Putamen (tissue), 1 donor: ENCODE measurements at places on chromosomes 2 and 18.

GRCh38 chr2:118687698-118688097 lies 159.8 kb downstream of the EN1 start:
- no peak for DNase-seq

GRCh38 chr2:225998653-225999052 lies 599.1 kb downstream of the NYAP2 start:
- no peak for DNase-seq

- no peak for DNase-seq
Observed at GRCh38 chr2:140988597-140988996, 1142.2 kb downstream of the LRP1B start.

DNA sequence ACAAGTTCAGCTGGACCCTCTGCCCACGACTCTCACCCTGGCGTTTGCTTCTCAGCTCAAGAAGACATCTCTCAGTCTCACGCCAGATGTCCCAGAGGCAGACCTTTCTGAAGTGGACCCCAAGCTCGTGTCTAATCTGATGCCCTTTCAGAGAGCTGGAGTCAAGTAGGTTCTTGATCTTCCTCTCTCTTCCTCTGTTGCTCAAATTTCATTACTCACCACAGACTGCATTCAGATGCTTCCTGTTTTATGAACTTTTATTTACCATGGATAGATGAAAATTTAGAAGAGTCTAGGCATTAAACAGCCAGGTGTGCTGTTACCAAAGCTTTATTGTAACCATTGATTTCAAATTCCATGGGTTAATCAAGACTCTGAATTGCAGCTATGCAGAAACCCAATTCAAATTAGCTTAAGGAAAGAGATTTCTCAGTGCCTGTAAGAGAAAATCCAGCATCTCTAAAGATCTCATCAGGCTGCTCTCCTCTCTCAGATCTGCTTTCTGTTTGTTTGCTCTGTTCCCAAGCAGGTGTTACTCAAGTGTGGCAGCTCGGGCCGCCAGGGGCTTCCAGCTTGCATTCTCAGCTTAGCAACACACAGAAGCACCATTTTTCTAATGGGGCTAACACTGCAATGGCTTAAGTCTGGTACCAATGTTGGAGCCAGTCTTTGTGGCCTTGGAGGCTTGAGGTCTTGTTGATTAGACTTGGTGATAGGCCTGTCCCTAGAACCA lies 16.5 kb downstream of the SMARCAL1 start:
- no peak for DNase-seq

DNA sequence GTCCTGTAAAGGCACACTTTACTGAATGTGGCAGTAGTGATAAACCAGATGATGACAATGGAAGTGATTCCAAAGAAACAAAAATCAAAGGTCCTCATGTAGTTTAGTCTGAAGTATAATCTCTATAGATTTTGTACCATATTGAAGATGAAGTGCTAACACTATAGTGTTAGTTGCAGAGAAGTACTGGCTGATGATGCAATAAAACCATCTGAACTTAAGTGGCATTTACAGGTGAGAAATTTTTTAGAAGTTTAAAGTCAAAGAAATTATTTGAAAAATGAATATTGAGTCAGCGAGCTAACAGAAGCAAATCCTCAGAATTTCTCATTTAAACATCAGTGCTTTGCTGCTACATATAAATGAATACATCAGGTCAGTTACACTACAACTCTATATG lies 43.1 kb upstream of the RMDN2 start:
- no peak for DNase-seq

GRCh38 chr2:199019898-199020507 lies 437.7 kb downstream of the SATB2 start:
- no peak for DNase-seq

DNA sequence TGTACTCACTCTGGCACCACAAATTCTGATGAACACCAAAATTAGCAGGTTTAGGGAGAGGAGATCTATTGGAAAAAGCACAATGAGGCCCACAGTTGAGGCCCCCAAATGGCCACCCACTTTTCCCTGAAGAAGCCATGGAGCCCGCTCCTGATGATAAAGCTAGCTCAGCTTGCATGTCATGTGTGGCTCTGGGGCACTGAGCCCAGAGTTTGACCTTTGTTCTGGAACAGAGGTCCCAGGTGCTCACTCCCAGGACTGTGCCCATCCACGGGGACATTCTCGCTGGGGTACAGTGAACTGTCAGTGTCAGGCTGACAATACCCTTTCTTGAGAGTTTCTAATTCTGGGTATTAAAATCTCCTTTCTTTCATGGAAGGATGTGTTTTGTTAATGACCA lies 36.2 kb downstream of the XDH start:
- no peak for DNase-seq

DNA sequence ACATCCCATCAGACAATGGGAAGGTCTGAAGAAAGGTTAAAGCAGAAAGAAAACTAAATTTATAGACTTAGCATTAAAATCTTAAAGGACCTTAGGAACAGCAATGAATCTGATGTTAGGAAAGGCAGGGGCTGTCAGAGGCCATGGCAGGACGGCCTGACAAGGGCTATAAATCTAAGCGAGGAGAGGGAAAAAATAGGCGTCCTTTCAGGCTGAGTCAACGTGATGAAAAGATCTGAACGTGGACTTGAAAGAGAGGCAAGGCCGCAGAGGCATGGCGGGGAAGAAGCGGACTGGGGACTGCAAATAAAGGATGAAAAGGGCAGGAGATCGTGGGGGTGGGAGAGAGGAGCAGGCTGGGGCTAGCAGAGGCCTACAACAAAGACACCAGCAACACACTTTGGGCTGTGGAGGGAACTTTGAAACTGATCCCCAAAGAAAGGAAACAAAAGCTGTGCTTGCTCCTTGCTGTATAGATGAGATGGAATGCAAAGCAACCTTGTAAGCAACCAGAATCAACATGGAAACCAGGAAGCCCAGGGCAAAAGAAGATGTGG lies 145.6 kb downstream of the NRP2 start:
- no peak for DNase-seq

DNA sequence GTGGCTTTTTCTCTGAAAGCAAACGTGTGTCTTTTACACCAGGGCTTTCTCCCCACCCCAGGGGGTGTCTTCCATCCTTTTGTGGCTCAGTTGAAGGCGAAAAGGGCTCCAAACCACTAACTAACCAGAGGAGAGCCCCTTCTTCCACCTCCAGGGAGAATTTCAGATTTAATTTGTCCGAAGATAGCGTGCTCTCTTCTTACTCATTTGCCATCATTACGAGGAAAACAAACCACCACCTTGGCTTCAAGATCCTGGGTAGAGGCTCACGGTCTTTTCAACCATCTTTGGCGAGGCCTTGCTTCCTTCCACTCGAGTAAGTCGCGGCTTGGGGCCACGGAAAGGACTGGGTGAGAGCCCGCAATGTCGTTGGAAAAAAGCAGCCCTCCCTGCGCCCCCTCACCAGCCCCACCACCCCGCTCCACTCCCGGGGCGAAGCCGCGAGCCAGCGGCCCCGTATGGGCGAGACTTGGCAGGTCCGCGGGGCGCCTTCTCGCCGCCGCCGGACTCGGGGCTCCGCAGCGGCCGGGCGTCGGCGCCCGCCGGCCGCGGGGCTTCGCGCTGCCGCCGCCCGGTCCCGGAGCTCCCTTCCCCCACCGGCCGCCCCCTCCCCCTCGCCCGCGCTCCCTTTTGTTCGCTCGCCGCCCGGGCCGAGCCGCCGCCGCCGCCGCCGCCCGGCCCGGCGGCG lies 1.7 kb upstream of the ZNF532 start:
- peak; percentile 68 for DNase-seq

- no peak for DNase-seq
Observed at GRCh38 chr2:216344206-216344949, 27.9 kb downstream of the MARCHF4 start.

GRCh38 chr2:21715887-21716286 lies 592.1 kb downstream of the TDRD15 start:
- no peak for DNase-seq
